ENCODE measurements at places on chromosomes 11 and 22.

GRCh38 chr22:17357688-17358087, 11.6 kb upstream of the CECR2 start:
- DNase-seq: no peak

DNA sequence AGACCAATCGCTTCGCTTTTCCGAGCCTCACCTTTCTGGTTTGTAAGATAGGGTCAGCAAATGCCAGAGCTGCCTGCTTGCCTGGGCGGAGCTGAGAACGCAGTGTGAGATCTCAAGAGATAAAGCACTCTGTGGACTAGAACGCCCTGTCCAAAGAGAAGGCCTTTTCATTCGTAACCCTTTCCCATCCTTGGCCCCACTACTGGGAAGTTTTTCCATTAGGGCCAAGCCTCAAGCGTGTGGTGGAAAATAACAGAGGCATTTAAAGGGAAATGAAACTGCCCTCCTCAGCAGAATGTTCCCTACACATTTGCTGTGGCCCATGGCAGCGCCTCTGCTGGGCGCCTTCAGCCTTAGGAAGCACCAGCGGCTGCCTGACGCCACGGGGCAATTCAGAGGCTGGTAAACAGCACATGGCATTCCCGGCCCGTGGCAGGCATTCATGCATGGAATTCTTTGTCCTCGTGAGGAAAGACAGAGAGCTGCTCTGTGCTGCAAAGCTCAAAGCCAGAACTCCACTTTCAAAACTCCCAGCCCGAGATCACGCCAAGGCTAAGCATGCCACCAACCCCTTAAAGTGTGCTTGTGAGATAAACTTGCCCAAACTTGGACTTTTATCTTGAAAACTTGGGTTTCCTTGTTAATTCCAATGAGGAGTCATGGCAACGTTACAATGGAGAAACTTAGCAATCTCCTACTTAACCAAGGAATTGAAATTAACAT, 38.1 kb downstream of the AHNAK start:
- peak; percentile 85 for DNase-seq

- no peak for DNase-seq
These were observed 68.7 kb downstream of the PPFIBP2 start for GRCh38 chr11:7582338-7582985.

GRCh38 chr11:121576531-121576930, 123.8 kb upstream of the SORL1-AS1 start:
- no peak for DNase-seq
